Frontal cortex (tissue), 4 donors: ENCODE measurements at places on chromosomes 12 and 14. TPM values are rescaled to one million over a fixed set of nuclear protein-coding genes. Genes with fewer than 3 reads are reported as not detected.

RAB15 gene
- 24.1 TPM for total RNA-seq

NXPH4 gene
- 0.82 TPM for total RNA-seq

SMARCD1 gene
- 35.1 TPM for total RNA-seq

ANKS1B gene
- 329 TPM for total RNA-seq

KCNK10 gene
- total RNA-seq = 11.8 TPM

B4GALNT1 gene
- total RNA-seq = 37.5 TPM

ZFYVE26 gene
- total RNA-seq = 14.7 TPM

DACT1 gene
- 203 TPM for total RNA-seq

KRT4 gene
- not detected for total RNA-seq

CPNE8 gene
- 32.6 TPM for total RNA-seq

GLS2 gene
- 4.1 TPM for total RNA-seq

ADAMTS20 gene
- total RNA-seq = 0.41 TPM

NOS1 gene
- 4.9 TPM for total RNA-seq

GPRC5D gene
- not detected for total RNA-seq

NRL gene
- total RNA-seq = 1.2 TPM
